ENCODE measurements at places on chromosomes 11 and 22. TPM values are rescaled to one million over a fixed set of nuclear protein-coding genes. Genes with fewer than 3 reads are reported as not detected.

The MS4A3 gene
- total RNA-seq = not detected

The GRAMD1B gene
- total RNA-seq = 22.2 TPM

The CRYBB1 gene
- not detected for total RNA-seq

The PHLDA2 gene
- total RNA-seq = 81.8 TPM

The KCTD14 gene
- 2.0 TPM for total RNA-seq

The KIF18A gene
- 17.6 TPM for total RNA-seq

The TRIM51 gene
- total RNA-seq = not detected

The CELF1 gene
- total RNA-seq = 44.2 TPM

The MMP27 gene
- not detected for total RNA-seq

The RHOD gene
- 48.1 TPM for total RNA-seq

The MAP4K2 gene
- 8.0 TPM for total RNA-seq

The OR56A5 gene
- total RNA-seq = not detected

The OR51B5 gene
- not detected for total RNA-seq

The LUZP2 gene
- total RNA-seq = not detected

The FGF3 gene
- total RNA-seq = not detected

The TMPRSS6 gene
- total RNA-seq = not detected

The TSGA10IP gene
- not detected for total RNA-seq

The TIGD3 gene
- 1.1 TPM for total RNA-seq

The POU2AF1 gene
- not detected for total RNA-seq

The BTG4 gene
- total RNA-seq = 0.15 TPM

The HOATZ gene
- total RNA-seq = not detected

The MS4A6E gene
- total RNA-seq = not detected

The LRRC4C gene
- total RNA-seq = not detected

The TRIM49 gene
- total RNA-seq = 0.09 TPM

The GLYAT gene
- total RNA-seq = not detected

The RIMBP3C gene
- total RNA-seq = not detected

The MS4A8 gene
- total RNA-seq = not detected

The INS gene
- not detected for total RNA-seq

The MADD gene
- 20.4 TPM for total RNA-seq

The FOLR1 gene
- total RNA-seq = 0.11 TPM

The SLC1A2 gene
- total RNA-seq = 0.08 TPM

The PLET1 gene
- not detected for total RNA-seq

The OR6A2 gene
- not detected for total RNA-seq
